Chondrocyte (in vitro differentiated cells): ENCODE measurements at places on chromosomes 2 and 18. TPM values are rescaled to one million over a fixed set of nuclear protein-coding genes. Genes with fewer than 3 reads are reported as not detected.

Gene NOSTRIN
- total RNA-seq: 0.27 TPM in 1 of 3 replicates, not detected in the others

Gene ASB18
- not detected in 3 replicates for total RNA-seq

Gene GALNT14
- total RNA-seq: 0.70 to 17.8 TPM (median 16.2 TPM) in 3 replicates

Gene PAPOLG
- 10.0 to 13.2 TPM (median 12.7 TPM) in 3 replicates for total RNA-seq

DNA sequence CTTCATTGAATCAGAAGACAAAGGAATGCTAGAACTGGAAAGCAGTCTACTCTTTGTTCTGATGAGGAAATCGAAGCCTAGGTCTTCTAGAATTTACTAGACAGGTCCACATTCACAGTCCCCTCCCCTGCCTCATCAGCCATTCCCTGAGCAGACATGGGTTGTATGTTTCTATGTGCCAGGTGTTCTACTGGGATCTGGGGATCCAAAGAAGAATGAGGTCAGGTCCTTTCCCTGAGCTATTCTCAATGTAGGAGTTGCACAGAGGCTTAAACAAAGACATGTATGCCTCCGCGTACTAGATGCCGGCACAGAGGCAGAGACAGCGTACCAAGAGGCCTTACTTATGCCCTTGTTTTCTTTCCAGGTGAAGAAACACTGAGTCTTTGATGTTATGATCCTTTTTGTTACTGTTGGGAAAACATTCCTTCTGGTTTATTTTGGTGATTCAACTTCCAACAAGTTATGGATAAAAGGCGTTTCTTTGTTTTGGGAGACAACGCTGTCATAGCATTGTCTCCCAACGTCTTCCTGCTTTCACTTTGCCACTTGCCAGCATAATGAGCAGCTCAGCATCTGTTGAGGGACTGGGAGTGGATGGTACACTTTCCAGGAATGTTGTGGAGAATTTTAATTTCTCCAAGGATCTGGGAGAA, 174.4 kb downstream of the ALPK2 start:
- no peak for DNase-seq

DNA sequence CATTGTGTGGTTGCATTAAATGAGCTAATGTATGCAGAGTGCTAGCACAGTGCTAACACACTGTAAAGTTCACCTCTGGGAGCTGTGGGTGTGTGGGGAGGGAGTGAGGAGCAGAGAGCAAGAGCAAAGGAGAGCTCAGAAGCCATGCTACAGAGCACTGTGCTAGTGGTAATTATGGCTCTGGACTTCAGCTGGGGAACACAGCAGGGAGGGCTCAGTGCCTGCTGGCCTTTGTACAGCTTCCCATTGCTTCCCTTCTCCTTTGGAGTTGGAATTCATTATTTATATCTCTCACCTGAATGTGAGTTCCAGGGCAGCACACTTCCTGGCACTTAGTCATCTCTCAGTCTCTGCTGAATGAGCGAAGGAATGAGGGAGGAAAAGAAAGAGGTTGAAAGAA, 2.5 kb upstream of the PLA2R1 start:
- DNase-seq: no peak

GRCh38 chr2:205755923-205756322, 73.6 kb downstream of the NRP2 start:
- no peak for DNase-seq

- no peak for DNase-seq
Measured at GRCh38 chr2:213991453-213992108, 419.3 kb upstream of the VWC2L start.
